Inflammatory macrophage treated with lipopolysaccharide for 1 hour (primary cell): ENCODE measurements at places on chromosomes 2 and 18.
A peak's percentile ranks its signal among the peaks of the same experiment; 100 is the strongest.

DNA sequence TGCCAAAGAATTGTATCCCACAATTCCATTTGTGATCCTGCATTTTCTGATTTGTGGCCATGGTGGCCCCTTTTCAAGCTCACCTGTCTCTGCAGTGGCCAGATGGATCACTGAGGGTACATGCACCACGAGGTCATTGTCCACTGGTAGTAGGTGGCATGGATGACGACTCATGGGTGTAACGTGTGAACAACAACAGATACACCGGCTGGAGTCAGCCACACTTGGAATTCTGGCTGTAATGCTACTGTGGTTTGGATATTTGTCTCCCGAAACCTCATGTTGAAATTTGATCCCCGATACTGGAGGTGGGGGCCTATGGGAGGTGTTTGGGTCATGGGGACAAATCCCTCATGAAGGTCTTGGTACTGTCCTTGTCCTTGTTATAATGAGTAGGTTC is 102.2 kb upstream of the TAF1B start:
- DNase-seq, result no peak

DNA sequence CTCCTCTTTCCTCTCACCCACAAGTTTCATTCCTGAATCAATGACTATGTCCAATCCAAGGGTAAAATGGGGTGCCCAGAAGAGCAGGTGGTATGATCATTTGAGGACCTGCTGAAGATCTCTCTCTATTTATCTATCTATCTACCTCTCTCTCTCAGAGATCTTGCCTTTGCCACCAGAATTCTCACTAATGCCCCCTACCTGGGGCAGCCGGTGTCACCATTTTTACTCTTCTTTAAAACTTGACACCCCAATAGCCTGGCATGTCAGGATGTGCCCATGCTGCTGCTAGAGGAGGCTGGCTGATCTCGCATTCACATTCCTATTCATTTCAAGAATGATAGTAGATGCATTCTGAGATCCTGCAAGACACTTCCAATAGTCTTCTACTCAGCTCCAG is 24.3 kb upstream of the RPIA start:
- no peak for DNase-seq

- no peak for DNase-seq
Measured at GRCh38 chr2:85475799-85476490, 57.4 kb downstream of the SH2D6 start.

- DNase-seq, result no peak
Measured at GRCh38 chr2:123073956-123074355, 951.1 kb upstream of the CNTNAP5 start.

GRCh38 chr2:220120041-220120440 is 492.6 kb downstream of the SLC4A3 start:
- DNase-seq, result no peak

DNA sequence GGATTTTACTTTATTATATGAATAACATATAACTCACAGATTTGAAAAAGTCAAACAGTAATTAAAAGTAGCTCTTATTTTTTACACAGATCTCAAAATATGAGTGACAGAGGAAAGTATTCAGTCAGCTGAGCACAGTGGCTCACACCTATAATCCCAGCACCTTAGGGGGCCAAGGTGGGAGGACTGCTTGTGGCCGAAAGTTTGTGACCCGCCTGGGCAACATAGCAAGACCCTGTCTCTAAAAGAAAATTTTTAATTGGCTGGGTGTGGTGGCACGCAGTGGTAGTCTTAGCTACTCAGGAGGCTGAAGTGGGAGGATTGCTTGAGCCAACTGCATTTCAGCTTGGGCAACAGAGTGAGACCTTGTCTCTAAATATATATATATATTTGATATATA is 19.2 kb upstream of the UGP2 start:
- no peak for DNase-seq

DNA sequence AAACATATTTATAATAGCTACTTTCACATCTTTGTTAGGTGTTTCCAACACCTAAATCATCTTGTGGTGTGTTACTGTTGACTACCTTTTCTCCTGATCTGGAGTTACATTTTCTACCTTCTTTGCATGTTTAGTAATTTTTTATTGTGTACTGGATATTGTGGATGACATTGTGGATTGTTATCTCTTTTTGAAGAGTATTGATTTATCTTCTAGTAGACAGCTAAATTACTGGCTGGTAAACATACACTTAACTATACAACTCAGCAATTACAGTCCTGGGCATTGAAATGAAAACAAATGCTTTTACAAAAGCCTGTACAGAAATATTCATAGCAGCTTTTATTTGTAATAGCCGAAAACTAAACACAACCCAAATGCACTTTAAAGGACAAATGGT is 150.8 kb downstream of the PTRHD1 start:
- no peak for DNase-seq

GRCh38 chr2:20747317-20747716 is 75.6 kb downstream of the LDAH start:
- DNase-seq, result no peak

DNA sequence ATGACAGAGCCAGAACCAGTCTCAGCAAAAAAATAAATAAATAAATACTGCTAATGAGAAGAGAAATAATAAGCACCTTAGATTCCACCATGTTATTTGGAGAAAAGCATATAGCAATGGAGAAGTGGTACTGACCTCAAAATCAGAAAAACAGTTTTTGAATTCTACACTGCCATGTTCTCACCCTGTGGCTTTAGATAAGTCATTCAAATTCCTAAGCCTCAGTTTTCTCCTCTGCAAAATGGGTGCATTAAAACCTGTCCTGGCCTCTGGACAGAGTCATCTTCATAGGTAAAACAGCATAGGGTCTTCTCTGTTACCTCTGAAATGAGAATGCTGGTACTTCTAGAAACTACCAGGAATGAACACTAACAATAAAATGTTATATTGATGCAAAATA is 62.2 kb upstream of the RMP24 start:
- DNase-seq, result no peak

DNA sequence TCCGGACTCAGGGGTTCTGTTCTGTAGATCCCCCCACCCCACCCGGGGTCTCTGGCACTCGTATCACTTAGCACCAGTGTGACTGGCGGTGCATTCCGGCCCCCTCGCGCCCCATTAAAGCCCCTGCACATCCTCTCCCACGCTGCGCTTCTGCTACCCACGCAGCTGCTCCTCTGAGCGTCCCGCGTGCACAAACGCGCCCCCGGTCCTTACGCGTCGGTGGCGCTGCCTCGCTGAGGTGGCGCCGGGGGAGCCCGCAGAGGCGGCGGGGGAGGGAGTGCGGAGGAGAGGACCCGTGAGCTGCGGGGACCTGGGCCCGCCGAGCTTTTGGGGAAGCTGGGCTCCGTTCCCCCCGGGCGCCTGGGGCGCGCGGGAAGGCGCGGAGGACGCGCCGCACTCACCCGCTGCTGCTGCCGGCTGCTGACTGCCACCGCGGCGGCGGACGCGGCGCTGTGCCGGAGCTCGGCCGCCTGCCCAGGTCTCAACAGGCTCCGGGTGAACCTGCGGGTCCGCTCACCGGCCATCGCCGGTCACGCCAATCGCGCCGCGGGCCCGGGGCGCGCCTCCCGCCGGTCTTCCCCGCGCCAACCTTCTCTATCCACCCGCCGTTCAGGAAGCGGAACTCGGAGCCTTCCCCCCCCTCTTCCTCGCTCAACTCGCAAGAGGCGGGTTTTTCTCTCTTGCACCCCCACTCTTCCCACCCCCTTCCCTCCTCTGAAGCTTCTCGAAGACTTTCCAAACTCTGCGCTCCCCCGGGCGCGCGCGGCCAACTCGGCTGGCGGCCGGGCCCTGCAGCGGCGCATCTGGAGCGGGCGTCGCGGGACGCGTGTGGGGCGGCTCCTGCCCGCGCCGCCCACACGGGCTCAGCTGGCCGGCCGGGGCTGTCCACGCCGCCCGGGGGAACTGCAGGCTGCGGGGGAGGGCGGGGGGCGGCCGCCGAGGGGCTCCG is at the start of gene DOCK10:
Gene DOCK10 (minus strand): TSS at position 618 of the 949 bp plus-strand sequence. CDS start 94 bp downstream, at position 524.
- peak; percentile 64 for DNase-seq
